ENCODE measurements at places on chromosomes 1 and 21.

DNA sequence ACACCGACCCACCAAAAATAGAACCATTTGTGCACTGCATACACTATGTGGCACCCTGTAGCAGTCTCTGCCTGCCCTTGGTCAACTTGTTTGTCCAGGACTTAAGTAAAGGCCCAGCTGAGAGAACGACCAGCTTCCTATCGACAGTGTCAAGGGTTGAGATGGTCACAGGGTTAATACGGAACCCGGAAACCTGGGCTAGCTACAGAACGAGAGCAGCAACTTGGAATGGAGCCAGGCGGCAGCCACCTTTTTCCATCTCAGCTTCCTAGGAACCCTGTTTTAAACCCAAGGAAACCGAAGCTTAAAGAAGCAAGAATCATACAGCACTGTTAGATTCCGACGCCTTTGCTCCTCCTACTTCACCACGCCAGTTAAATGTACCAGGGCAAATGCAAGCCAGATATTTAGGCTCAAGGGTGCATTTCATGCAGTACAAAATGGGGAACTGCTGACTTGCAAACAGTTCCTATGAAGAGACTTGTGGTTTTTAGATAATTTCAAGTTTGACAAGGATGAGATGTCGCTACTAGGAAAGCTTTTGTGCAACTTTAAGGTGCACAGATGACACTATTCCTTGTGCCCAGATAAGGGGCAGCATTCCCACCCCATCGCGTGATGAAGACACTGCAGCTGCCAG is 35.5 kb downstream of the SLC66A1 start:
- no peak for DNase-seq

DNA sequence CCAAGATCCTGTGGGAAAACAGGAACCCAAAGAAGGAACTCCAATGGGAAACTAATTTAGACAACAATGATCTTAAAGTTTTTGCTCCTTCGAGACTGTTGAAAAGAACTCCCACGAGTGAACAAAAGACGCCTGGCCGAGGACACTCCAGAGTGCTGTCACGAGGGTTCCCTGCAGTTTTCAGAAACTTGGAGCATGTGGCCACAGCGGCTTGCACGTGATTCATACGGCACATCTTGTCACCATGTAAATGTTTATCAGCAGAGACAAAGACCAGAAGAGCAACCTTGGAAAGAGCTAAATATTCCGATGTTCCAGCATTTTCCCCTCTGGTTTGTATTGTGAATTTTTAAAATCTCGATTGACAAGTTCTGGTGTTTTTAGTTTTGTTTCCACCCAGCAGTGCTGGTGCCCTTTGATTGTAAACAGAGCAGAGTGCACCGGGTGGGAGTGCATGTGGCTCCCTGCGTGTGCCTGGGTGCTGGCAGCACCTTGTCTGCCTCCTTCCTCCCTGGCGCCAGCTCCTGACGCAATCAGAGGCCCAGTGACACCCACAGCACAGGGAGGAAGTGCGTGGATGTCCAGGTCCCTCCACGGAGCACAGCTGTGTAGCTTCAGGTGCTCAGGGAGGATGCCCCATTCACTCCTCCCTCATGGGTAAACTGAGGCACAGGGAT is 23.0 kb downstream of the LRRC3 start:
- DNase-seq = no peak

DNA sequence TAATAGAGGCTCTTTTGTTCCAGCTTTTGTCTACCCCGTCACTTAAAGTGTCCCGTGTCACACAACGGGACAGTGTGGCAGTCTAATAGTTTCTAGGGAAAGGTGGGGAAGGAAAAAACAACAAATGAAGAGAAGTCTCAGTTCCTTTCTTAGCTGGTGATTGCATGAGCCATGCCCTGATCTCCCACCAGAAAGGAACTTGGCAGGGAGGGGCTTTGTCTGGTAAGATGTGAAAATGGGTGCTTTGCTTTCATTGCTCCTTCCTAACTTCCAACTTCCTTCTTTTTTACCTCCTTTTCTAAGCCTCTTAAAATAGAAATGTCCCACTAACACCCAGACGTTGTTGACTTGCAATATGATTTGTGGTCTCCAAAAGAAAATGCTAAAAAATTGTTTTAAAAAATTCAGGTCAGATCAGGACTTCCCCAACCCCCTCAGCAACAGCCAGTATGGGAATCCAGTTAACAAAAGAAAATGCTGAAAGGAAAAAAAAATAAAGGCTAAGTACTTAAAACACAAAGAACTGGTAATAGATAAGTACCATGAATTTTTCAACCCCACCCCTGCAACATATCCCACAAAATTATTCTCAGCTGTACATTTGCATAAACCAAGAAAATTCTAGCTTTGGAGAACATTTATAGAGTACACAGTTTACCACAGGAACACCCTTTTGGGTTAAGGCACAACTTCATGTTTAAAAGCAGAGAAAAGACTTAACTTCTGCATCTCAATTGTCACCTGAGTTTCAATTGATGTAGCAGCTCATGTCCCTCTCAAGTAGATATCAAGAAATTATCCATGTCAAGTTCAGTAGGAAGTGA is 106.2 kb downstream of the NIBAN1 start:
- DNase-seq = no peak

- DNase-seq = no peak
These were observed at the start of gene COL18A1 for GRCh38 chr21:45404730-45405270. TSS of gene COL18A1 (plus strand) at chr21:45405165. CDS start at chr21:45405231, 66 bp downstream.

GRCh38 chr1:109877317-109877771 is 33.3 kb upstream of the CSF1 start:
- DNase-seq = no peak

GRCh38 chr1:200659269-200659668 is 10.4 kb downstream of the DDX59 start:
- no peak for DNase-seq

DNA sequence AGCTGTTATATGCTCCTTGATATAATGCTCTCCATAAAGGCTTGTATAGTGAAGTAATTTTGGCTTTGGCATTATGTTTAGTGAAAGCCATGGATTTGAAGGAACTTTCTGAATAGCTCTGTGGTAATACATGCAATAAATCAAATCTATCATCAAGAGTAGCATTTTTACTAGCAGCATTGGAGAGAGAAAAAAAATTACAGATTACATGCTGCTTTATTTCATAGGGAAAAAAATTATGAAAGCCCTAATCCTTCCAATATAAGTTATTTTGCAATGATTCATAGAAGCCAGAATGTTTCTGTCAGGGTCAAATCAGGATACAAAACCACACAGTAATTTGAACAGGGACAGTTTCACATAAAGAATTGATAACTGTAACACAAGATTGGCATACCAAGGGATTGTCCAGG is 250.0 kb downstream of the SPATA17 start:
- DNase-seq = no peak

GRCh38 chr1:10814976-10815857 is 18.8 kb upstream of the CASZ1 start:
- no peak for DNase-seq
